RCC 7860 (cell line): ENCODE measurements at places on chromosomes 12 and 14.
A peak's percentile ranks its signal among the peaks of the same experiment; 100 is the strongest.

GRCh38 chr14:70139384-70139783 is 49.4 kb downstream of the SLC8A3 start:
- no peak for DNase-seq

DNA sequence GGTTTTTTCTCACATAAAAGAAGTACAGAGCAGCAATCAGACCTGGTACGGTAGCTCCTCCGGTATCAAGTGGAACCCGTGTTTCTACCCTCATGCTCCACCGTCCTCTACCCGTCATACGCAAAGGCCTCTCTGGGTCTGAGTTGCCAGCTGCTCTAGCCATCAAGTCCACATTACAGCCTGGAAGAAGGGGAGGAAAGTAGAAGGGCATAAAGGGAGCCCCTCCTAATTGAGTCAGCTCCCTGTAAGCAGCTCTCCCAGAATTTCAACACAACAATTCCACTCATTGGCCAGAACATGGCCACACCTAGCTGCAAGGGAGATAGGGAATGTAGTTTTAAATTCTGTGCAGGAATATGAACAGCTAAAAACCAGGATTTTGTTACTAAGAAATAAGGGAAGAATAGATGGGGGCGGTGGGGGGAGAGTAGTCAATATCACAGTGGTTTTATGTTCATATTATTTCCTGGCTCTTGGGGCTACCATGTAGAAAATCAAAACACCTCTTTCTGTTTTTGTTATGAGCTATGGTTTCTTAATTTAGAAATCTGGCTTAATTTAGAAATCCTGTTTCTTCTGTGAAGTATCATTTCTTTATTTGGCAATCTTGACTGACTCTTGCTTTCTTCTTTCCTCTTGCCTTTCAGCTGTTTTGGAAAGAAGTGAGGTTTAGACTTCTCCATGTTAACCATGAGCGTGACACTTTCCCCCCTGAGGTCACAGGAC is 103.9 kb downstream of the AKAP6 start:
- no peak for DNase-seq

DNA sequence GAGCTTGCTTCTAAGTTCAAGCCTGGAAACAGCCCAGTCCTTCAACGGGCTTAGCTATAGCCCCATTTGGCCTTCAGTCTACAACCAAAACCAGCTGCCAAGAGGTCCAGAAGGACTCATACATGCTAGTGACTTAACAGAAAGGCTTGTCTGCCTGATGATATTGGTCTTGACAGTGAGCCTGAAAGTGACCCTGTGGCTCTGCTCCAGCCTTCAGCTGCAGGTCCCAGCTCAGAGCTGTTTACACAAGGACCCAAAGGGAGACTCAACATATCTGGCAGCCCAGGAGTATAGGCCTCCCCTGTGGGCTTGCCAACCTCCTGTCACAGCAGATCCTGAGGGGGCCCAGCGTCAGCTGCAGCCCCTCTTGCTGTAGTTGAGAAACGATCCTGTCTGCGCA is 27.5 kb downstream of the COX16 start:
- DNase-seq: no peak

- no peak for DNase-seq
These were observed 67.9 kb upstream of the PDZRN4 start for GRCh38 chr12:41120211-41120610.

GRCh38 chr14:78785265-78785664 is 615.1 kb downstream of the NRXN3 start:
- DNase-seq: no peak

DNA sequence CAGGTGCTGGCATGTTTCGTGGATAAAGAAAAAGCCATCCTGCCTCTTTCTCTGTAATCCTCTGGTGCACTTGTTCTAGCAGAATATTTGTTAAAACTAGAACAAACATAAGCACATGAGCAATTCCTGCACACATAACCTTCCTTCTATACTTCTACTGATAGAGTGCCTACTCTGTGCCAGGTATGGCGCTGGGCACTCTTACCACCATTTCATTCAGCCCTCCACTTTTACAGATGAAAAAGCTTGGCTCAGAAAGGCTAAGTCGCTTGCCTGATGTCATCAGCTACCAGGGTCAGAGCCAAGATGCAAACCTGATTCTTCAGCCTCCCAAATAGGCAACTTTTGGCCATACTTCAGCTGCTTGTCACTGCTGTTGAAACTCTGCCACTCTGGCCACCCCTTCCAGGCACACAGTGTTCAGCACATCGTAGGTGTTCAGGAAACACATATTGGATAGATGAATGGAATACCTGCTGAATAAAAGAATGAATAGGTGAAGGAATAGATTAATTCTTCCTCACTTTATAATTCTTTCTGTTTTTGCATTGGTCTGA is 10.0 kb upstream of the C14orf132 start:
- DNase-seq: no peak

GRCh38 chr12:46265734-46266133 is 3.1 kb downstream of the SLC38A1 start:
- no peak for DNase-seq

- DNase-seq: no peak
These were observed 33.2 kb upstream of the RAD51AP1 start for GRCh38 chr12:4505376-4505986.

- no peak for DNase-seq
These were observed 139.4 kb upstream of the CDKN3 start for GRCh38 chr14:54257424-54257823.

- DNase-seq: peak; percentile 41
These were observed 65.5 kb downstream of the RASSF3 start for GRCh38 chr12:64675795-64676194.

DNA sequence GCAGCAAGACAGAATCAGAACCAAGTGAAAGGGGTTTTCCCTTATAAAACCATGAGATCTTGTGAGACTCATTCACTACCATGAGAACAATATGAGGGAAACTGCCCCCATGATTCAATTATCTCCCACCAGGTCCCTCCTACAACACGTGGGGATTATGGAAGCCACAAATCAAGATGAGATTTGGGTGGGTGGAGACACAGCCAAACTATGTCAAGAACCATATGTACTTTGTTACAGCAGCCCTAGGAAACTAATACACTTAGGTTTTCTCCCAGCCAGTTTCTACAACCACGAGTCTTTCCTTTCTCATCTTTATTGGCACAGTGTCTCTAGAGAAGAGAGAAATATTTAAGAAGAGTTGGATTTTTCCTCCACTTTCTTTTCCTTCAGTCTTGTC is 72.6 kb downstream of the BTG1 start:
- no peak for DNase-seq

- DNase-seq: no peak
These were observed 1.9 kb upstream of the MYBPC1 start for GRCh38 chr12:101592921-101593320.

DNA sequence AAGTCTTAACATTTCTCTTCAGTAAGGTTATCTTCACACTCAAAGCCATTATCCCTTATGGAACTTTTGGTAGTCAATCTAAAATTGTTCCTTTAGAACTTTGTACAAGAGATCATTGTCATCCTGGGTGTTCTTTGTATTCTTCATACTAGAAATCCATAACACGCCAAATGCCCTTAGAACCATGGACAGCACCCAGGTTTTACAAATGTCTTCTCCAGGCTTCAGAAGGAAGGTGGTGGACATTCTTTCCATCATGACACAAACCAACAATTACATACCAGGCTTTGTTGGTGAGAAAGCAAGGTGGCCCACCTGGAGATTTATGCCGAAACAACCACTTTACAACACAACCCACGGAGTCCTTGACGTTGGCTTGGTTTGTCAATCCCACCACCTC is 365.6 kb upstream of the TBX3 start:
- DNase-seq: no peak

DNA sequence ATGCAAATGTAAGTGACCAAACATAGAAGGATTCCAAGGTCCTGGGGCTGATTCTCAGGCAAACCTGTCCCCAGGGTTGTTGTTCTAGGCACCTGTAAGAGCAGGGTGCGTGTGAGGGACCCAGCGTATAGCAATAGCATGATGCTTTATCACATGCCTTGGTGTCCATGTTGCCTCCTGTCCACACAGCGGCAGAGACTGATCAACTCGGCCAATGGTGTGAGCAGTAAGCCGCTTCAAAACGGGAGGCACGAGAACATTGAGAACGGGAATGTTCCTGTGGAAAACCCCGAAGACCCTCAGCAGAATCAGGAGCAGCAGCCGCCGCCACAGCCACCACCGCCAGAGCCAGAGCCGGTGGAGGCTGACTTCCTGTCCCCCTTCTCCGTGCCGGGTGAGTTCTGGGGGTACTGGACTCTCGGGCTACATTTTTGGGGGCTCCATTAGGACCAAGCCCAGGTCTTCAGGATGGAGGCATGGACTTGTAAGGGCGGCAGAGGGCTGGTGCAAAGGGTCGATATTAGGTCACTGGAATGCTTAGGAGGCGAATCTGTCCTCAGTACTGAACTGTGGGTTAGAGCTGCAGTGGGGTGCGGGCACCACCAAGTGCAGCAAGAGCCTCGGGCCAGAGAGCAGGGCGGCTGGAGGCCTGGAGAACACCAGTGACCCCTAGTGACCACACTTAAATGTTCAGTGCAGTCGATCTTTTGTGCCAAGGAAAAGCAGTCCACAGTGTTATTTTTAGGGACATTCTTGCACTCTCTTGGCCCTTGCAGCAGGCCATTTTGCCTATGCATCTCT is 57.2 kb upstream of the RIN3 start:
- peak; percentile 4 for DNase-seq

- DNase-seq: no peak
These were observed at the start of gene KERA for GRCh38 chr12:91057368-91058165. KERA (minus strand) TSS chr12:91058024; CDS start chr12:91056281, 1,743 bp downstream.

DNA sequence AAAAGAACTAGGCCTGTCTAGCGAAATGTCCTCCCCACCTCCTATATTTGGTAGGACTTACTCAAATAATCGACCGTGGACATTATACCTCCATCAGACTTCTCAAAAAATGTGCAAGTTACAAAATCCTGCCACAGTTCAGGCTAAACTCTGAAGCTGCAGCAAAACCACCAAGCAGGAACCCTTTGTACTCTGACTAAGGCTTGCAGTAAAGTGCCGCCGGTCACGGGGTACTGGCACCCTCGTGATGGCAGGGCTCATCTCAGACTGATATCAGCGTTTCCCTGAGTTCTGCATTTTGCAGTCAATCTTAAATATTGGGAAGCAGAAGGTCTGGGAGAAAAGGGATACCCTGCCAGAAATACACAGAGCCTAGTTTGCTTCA is 17.1 kb downstream of the SLC11A2 start:
- DNase-seq: no peak

DNA sequence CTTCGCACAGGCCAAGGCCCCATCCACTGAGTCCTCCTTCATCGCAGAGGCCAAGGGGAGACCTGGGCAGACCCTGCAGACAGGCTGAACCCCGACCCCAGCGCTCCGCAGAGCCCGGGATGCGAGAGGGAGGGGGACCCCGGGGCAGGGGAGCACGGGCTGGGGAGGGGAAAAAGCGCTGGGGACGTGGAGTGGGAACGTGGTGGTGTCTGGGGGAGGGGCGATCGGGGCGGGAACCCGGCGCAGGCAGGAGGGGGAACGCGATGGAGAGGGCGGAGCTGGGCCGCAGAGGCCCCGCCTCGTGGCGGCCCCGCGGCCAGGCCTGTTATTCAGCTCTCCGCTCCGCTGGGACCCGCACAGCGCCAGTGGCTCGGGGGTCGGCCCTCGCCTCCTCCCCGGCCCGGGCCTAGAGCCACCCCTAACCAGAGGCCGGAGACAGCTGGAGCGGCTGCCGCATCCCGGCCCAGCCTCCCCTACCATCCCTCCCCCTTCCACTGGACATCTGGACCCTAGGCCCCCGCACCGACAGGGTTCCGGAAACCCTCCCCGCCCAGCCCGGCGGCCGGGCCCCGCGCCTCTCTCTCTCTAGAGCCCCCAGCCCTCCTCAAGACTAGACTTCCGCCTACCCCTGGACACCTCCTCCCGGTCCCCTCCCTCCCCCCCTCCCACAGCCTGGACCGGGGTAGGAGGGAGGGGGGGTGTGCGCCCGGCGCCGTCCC is at the start of gene ARHGEF25:
TSS of gene ARHGEF25 (plus strand) at position 328 of the 719 bp plus-strand sequence. CDS start 460 bp downstream, outside the sequence.
- no peak for DNase-seq

- DNase-seq: peak; percentile 51
These were observed 236.4 kb downstream of the PCNX1 start for GRCh38 chr14:71143381-71144290.
